Natural killer cell treated with Interleukin-12 subunit alpha and Interleukin-12 subunit beta and Interleukin-15 and Interleukin-18, amount 100 ng/mL, for 72 hours (primary cell): ENCODE measurements at places on chromosomes 13 and 19. TPM values are rescaled to one million over a fixed set of nuclear protein-coding genes. Genes with fewer than 3 reads are reported as not detected.

The SCEL gene
- total RNA-seq, result not detected

The ERFL gene
- 0.67 TPM for total RNA-seq

- no peak overlapping the region for H3K27ac ChIP-seq
- H3K27me3 ChIP-seq, result peaks cover 8% of the 10 kb centered on the region
- no peak for DNase-seq
- H3K4me3 ChIP-seq, result no peak overlapping the region
Measured at GRCh38 chr19:2983351-2984214, 6.2 kb downstream of the TLE6 start.

GRCh38 chr19:55538132-55538531 is 1.2 kb upstream of the SBK2 start:
- no peak overlapping the region for H3K4me3 ChIP-seq
- H3K4me1 ChIP-seq, result no peaks in the 10 kb centered on the region
- peaks cover 11% of the 10 kb centered on the region for H3K27me3 ChIP-seq
- H3K27ac ChIP-seq, result no peak overlapping the region
- H3K36me3 ChIP-seq, result no peaks in the 10 kb centered on the region

- no peaks in the 10 kb centered on the region for H3K4me1 ChIP-seq
- H3K27me3 ChIP-seq, result peaks cover 22% of the 10 kb centered on the region
- no peak for DNase-seq
- no peaks in the 10 kb centered on the region for H3K36me3 ChIP-seq
- no peak overlapping the region for H3K27ac ChIP-seq
Measured at GRCh38 chr13:71870100-71870499, 3.1 kb upstream of the DACH1 start.
